ENCODE measurements at places on chromosomes 4 and X.

DNA sequence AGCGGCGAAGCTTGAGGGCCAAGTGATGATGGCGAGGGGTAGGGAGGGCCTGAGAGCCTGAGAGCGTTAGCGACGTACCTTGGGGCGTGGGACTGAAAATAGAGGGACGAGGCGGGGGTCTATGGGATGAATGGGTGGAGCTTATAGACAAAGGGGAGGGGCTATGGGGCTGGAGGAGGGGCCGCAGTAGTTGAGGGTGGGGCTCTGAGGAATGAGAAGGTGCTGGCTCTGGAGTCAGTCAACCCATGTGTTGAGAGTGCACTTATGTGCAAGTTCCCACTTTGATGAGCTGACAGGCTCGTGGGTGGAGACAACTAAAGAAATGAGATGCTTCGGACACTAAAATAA, 488 bp downstream of the TBC1D25 start:
- DNase-seq = peak; percentile 53

- no peak for DNase-seq
Observed at GRCh38 chr4:76589402-76589801, 154.4 kb downstream of the SHROOM3 start.

- DNase-seq = no peak
Observed at GRCh38 chrX:112769034-112769433, 71.6 kb downstream of the AMOT start.

- no peak for DNase-seq
Observed at GRCh38 chrX:120223374-120223773, 27.2 kb upstream of the ZBTB33 start.

DNA sequence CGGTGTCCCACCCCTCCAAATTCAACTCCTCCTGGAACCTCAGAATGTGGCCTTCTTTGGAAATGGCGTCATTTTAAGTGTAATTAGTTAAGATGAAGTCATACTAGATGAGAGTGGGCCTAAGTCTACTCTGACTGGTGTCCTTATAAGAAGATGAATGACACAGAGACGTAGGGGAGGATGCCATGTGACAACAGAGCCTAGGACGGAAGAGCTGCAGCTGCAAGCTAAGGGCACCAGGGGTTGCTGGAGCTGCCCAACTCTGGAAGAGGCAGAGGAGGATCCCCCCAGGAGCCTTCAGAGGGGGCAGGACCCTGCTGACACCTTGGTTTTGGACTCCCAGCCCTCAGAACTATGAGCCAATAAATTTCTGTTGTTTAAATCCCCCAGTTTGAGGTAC, 115.1 kb downstream of the STK32B start:
- DNase-seq = no peak

GRCh38 chrX:72280321-72280845, 3.3 kb upstream of the RPS4X start:
- DNase-seq = no peak

DNA sequence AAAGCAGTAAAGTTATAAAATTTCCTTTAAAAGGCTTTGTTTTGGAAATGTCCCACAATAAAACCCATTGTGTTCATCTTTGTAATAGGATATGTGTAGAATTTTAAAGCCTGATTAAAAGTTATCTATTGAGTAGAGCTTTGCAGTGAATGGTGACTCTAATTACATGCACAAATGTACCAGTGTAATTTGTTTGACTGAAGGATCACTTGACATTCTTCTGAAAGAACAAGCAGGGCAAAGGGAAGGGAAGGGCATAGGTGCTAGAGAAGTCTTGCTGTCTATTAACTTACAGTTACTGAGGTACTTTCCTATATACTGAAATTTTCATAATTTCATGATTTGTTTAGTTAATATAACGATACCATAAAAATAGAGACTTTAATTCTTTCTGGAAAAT, 70.8 kb downstream of the STIM2 start:
- no peak for DNase-seq
